ENCODE measurements at places on chromosomes 1 and 21.

- peaks cover 64% of the 10 kb centered on the region for H3K4me1 ChIP-seq
- no peaks in the 10 kb centered on the region for H3K36me3 ChIP-seq
- H3K27me3 ChIP-seq = no peaks in the 10 kb centered on the region
- H3K27ac ChIP-seq = peak overlapping the region; percentile 51
These were observed 6.8 kb downstream of the DESI2 start for GRCh38 chr1:244659694-244660093.

GRCh38 chr1:7375329-7375728 is 395.8 kb upstream of the VAMP3 start:
- no peaks in the 10 kb centered on the region for H3K36me3 ChIP-seq
- no peak for DNase-seq
- no peaks in the 10 kb centered on the region for H3K27me3 ChIP-seq
- H3K4me3 ChIP-seq = no peak overlapping the region

GRCh38 chr1:23768733-23769132 is 9.5 kb upstream of the PITHD1 start:
- H3K4me3 ChIP-seq = no peak overlapping the region
- H3K27ac ChIP-seq = no peak overlapping the region
- no peak for DNase-seq
- peaks cover 43% of the 10 kb centered on the region for H3K36me3 ChIP-seq
- H3K4me1 ChIP-seq = peaks cover 4% of the 10 kb centered on the region
- no peaks in the 10 kb centered on the region for H3K27me3 ChIP-seq

GRCh38 chr1:53685272-53686051 is 53.5 kb downstream of the GLIS1 start:
- H3K4me3 ChIP-seq = no peak overlapping the region
- DNase-seq = no peak
- no peaks in the 10 kb centered on the region for H3K36me3 ChIP-seq
- H3K27me3 ChIP-seq = peaks cover 61% of the 10 kb centered on the region
- no peaks in the 10 kb centered on the region for H3K4me1 ChIP-seq

Measured in lower lobe of right lung (tissue), 2 donors.